ENCODE measurements at places on chromosomes 7 and 10.

GRCh38 chr7:2003451-2003930 is 229.3 kb downstream of the MAD1L1 start:
- no peak for DNase-seq

GRCh38 chr10:12659706-12660105 is 310.4 kb downstream of the CAMK1D start:
- DNase-seq = no peak

GRCh38 chr7:47937711-47938573 is 10.3 kb downstream of the PKD1L1 start:
- DNase-seq = no peak

DNA sequence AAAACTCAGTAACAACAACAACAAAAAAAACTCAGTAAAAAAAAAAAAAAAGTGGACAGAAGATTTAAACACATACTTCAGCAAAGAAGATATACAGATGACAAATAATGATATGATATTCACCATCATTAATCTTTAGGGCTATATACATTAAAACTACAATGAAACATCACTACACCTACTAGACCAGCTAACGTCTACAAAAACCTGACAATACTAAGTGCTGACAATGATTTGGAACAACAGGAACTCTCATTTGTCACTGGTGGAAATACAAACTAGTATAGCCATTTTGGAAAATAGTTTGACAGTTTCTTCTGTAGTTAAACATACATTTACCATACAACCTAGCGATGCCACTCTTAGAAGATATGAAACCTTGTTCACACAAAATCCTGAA is 171.8 kb upstream of the RHEB start:
- DNase-seq = no peak

DNA sequence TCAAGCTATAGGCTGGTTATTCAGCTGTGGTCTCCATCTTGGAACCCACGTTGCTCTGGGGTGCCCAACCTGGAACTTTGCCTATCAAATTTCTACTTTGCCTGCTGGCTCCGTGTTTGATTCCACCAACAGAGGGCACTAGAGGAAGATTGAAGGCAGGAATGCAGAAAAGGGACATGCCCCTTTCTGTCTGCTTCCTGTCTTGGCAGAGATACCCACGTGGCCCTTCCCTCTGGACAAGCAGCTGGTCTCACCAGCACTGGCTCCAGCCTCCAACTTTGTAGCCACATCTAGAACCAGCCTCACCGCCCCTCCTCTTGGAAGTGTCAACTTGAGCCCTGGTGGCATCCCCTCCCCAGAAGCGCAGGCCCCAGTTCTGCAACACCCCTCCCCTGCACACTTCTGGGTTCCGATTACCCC is 52.1 kb upstream of the ZNF438 start:
- peak; percentile 79 for DNase-seq

DNA sequence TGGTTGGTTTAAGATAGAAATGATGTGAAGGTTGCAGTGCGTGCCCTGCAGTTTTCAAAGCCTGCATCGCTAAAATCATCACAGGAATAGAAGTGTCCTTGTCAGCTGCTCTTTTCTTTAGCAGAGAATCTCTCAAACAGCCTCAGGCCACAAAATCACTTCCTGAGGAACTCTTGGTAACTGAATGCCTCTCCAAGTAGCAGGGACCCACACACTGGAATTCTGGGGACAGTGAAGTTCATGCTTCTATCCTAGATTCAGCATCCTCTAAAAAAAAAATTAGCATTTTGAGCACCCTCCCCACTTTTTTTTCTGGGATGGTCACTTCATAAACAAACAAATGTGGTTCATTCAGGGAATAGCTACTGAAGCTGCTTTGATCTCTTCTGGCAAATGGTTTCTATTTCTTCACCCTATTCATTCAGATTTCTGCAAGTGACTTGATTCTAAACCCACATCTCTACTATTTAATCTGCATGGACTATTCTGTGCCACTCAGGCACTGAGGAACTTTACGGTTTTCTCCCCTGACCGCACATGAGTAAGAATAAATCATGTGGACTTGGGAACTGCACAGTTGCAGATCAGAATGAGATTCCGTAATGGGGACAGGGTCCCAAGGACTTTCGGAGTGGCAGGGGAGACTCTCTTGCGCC is 306.9 kb downstream of the FRMD4A start:
- DNase-seq = no peak

- no peak for DNase-seq
Measured at GRCh38 chr10:13003759-13004158, 2.2 kb upstream of the CCDC3 start.

- DNase-seq = no peak
Measured at GRCh38 chr10:6987536-6987945, 407.5 kb upstream of the PRKCQ start.

DNA sequence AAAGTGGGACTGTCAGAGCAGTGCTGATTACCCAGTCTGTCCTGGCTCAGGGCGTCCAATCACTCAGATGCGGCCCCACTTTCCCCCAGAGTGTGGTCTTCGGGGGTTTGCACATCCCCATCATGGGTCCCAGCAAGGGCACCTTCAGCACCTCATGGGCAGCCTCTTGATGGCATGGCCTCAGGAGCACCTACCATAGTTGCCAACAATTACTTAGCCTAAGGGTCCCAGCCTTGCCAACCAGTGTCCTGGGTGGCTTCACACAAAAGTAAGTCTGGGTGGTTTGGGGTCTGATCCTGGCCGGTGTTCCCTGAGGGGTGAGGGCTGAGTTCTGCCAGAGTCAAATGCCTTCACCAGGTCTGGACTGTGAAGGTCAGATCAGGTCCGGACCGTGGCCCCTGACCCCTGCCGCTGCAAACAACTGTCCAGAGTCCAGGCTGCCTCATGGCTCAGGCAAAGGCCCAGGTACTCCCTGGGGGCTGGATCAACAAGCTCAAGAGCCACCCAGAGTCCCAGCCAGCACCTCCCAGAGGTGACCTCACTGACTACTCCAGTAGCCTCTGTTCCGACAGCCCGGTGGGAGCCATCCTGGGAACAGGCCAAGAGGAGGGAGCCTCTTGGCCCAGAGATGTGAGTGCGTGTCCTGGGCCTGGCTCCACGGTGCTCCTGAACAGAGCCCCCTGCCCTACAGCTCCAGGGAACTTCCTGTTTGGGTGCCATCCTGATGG is 6.2 kb upstream of the MARVELD1 start:
- no peak for DNase-seq

- DNase-seq = no peak
Measured at GRCh38 chr7:76515999-76516443, 5.7 kb downstream of the UPK3B start.

DNA sequence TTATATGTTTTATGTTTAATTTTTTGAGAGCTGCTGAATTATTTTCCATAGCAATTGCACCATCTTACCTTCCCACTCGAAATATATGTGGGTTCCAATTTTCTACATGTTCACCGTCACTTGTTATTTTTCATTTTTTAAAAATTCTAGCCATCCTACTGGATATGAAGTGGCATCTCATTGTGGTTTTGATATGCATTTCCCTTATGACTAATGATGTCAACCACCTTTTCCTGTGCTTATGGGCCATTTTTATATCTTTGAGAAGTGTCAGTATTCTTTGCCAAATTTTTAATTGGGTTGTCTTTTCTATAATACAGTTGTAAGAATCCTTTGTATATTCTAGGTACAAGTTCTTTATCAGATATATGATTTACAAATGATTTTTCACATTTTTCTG is 27.8 kb downstream of the NHLRC2 start:
- DNase-seq = no peak

- DNase-seq = no peak
Measured at GRCh38 chr10:15416034-15416433, 44.9 kb upstream of the FAM171A1 start.

- no peak for DNase-seq
Measured at GRCh38 chr7:49389871-49390479, 383.5 kb upstream of the VWC2 start.

GRCh38 chr7:13151978-13152377 is 464.5 kb downstream of the ARL4A start:
- DNase-seq = no peak

- no peak for DNase-seq
Measured at GRCh38 chr7:150568714-150569113, 1.5 kb downstream of the GIMAP4 start.

- no peak for DNase-seq
Measured at GRCh38 chr7:94183289-94183749, 179.2 kb upstream of the BET1 start.

- DNase-seq = no peak
Measured at GRCh38 chr7:141731476-141732149, 6.5 kb upstream of the SSBP1 start.

DNA sequence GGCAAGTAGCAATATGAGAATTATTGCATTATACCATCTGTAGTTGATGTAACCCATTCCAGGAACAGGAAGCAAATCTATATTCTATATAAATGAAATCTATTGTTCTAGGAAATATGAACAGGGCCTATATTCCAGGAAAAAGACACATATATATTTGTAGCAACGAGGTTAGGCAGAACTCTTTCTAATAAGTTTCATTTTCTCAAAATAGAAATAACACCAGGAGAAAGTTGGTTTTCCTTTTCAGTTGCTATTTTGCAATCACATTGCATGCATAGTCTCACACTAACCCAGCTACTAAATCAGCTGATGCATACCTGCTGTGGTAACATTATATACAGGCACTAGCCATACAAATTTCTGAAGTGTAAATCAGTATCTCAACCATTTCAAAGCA is 6.2 kb upstream of the IFIT2 start:
- no peak for DNase-seq

DNA sequence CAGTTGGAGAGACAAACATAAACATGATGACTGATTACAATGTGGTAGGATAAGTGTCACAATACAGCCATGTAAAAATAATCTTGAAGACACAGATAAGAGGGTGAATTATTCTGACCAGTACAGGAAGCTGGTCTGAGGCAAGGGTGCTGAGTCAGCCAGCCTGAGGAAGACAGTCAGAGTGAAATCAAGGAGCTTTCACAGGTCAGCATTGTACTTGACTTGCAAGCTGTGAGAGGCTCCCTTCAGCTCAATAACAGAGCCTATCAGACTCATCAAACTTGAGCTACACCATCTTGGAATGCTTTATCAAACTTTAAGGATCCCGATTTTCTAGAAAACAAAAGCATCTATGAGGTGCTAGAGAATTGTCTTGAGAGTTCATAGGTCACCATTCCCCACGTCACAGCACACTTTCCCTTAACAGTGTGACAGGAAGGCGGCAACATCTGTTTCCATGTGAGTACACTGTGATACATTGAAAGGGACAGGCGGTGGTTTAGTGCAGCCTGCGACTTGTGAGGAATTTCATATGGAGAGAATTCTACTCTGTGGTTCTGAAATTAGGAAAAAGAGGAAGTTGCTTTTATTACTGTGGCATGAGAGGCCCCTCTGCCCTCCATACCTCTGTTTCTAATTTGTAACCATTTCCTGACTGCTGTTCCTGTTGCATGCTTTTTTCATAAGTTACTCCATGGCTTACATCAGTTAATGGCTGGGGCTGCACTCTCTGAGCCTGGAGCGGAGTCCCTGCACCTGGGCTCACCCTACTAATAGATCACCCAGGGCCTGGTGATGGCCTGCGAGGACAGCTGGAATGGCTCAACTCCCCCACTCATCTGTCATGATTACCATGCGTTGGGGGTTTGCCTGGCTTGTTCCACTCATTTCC is 417.1 kb downstream of the SUGCT start:
- DNase-seq = no peak

All from stimulated activated CD8-positive, alpha-beta memory T cell treated with anti-CD3 and anti-CD28 coated beads, Interleukin-4, amount 100 ng/mL, for 48 hours (primary cell).